ENCODE measurements at places on chromosomes 5 and 9.

- no peak for DNase-seq
Measured at GRCh38 chr9:112247090-112247489, 72.0 kb upstream of the SUSD1 start.

GRCh38 chr5:6222121-6222520 lies 156.2 kb downstream of the MED10 start:
- DNase-seq: no peak

- DNase-seq: peak; percentile 55
Measured at GRCh38 chr9:5442400-5443011, 4.8 kb upstream of the PLGRKT start.

DNA sequence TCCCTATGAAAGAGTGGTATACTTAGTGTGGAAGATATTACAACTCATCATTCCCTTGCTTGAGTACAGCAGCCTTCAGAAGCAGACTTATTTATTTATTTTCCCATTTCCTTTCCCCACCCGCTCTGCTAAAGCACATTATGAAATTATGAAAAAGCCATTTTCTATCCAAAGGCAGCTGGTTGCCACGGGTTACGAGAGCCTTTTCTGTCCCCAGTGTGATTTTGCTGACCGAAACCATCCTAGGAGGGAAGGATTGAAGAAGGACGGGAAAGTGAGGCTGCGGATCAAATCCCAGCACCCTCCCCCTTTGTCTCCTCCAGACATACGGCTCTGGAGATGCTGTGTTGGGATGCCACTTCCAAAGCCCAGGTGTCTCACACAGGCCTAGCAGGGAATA lies 246.9 kb downstream of the TLR4 start:
- DNase-seq: no peak

Data from NCI-H2171 treated with DMSO at 0.1 percent for 48 hours (cell line).